ENCODE measurements at places on chromosomes 5 and 9.

DNA sequence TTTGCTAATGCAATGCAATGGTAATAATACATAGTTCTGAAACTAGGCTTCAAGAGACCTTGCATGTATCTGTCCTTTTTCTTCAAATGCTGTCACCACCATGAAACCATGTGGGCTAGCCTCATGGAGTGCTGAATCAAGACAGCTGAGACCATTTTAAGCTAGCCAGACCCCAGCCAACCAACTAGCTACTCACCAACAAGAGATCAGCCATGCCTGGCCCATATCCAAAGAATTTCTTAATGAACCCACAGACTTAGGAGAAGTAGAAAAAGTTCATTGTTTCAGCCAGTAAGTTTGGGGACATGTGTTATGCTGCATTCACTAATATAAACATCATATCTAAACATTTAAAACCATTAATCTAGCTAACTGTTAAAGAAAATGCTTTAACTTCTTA lies 139.8 kb upstream of the EDIL3 start:
- DNase-seq = no peak

- no peak for DNase-seq
Measured at GRCh38 chr9:108117795-108118194, 628.2 kb upstream of the KLF4 start.

- no peak for DNase-seq
Measured at GRCh38 chr5:82388181-82388580, 110.0 kb upstream of the RPS23 start.

DNA sequence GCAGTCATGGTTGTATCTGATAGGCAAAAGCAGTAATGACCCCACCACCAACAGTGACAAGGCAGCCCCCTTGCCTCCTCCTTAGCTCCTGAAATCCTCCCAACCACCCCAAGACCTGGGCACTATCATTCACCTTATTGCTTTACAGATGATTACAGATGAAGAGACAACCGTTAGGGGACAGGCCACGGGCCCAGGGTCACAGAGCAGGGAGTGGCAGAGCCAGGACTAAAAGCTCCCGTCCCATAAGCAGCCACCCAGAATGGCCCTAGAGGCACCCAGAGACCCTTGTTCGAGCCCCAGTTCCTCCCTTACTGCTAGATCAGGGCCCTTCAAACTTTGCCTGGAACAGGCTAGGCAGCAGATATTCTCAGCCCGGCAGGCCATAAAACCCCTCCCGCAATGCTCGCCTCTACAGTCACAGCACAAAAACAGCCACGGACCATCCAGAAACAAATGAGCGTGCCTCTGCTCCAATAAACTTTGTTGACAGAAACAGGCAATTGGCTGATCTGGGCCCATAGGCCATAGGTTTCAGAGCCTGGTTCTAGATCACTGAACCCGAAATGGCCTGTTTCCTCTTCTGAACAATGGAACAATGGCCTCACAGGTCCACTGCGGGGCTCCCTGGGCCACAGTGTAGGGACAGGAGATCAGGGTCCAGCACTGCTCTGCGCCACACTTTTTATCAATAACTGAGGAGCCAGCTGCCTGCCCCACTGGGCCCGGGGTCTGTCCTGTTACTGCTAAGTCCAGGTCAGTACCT lies 67.0 kb downstream of the LRSAM1 start:
- DNase-seq = no peak

GRCh38 chr5:14917719-14918118 lies 46.1 kb upstream of the ANKH start:
- DNase-seq = no peak

DNA sequence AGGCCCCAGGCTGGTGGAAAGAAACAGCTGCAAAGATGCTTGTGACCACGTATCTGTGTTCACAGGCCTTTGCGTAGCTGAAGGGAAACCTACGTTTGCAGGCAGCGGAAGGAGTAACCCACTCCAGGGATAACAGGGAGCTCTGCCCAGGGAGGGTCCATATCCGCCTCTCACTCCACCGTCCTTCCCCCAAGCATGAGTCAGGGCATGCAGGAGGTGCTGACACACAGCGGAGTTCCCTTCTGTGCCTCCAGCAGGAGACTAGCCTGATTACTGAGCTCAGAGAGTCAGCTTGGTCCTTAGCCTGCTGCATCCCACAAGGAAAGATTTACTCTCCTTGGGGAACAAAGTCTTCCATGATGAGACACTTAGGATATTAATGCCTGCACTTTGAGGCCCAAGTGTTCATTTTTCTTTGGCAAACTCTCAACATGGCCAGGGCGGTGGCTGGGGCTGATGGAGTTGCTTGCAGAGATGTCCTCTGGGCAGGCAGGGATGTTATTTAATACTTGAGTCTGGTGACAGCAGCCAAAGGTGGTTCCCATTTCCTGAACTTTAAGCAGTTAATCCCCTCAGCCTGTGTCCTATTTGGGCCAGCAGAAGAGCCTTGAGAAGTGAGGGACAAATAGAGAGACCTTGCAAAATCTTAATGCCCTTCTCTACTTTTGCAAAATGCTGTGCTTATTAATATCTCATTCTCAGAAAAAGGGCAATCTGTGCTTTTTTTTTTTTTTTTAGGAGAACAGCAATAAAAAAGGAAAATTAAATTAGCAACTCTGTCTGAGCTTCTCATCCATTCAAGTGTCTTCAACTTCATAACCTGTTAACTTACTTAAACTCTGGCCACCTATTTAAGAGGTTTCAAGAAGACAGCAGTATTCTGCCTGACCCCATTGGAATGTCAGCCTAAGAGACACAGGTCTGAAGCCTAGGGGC lies 222.1 kb downstream of the HSPA4 start:
- peak; percentile 15 for DNase-seq

GRCh38 chr5:116848954-116849581 lies 274.4 kb upstream of the SEMA6A start:
- no peak for DNase-seq

DNA sequence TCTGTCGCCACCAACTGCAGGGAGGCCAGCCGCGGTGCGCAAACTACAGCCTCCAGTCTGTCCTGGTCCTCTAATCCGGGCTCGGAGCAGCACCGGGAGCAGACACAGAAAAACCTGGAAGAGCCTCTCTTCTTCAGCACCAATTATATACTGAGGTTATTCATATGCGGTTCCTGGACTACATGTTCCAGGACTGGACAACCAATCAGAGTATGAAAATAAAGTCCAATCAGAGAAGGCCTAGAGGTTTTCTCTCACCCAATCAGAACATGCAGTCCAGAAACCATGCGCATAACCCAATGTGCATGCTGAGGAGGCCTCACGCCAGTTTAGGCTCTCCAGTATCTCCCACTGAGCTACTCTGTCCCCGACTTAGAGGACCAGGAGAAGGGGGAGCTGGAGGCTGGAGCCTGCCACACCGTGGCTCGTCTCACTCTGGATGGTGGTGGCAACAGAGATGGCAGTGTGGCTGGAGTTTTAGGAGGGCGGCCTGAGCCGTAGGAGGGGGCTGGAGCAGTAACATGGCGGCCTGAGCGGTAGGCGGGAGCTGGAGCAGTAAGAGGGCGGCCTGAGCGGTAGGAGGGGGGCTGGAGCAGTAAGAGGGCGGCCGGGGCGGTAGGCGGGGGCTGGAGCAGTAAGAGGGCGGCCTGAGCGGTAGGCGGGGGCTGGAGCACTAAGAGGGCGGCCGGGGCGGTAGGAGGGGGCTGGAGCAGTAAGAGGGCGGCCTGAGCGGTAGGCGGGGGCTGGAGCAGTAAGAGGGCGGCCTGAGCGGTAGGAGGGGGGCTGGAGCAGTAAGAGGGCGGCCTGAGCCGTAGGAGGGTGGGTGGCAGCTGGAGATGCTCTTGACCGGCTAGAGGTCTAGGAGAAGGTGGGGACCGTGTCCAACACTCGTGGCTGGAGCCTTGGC lies 20.4 kb upstream of the TRIM52 start:
- no peak for DNase-seq

DNA sequence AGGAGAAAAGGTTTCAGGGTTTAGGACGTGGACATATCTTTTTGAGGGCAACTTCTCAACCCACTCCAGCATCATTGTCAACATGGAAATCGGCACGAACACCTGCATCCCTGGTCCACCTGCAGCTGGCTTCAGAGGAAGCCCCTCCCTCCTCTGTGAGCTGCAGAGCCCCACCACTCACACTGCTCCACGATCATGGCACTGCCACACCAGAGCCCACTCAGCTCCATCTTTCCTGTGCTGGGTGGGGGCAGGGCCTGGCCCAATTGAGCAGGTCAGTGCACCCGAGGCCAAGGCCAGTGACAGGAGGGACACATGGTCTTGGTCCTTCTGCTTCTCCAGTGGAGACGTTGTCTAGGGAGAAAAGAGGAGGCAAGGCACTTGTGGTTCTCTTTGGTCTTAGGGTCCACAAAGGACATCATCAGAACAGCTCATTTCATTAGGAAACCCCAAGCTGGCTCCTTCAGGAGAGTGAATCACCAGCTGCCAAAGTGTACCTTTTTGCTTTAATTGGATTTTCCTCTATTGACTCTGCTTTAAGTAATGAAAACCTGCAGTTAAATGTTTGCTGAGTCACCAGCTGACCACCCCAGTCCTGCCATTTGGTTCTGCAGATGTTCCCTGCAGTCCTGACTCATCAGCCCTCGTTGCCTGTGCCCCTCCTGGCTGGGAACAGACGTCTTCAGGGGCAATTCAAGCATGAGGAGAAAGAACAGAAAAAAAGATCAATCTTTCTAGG lies 56.2 kb downstream of the UBE2QL1 start:
- no peak for DNase-seq

Data from HEK293T (cell line).